MCF 10A (cell line): ENCODE measurements at places on chromosomes 4 and X. TPM values are rescaled to one million over a fixed set of nuclear protein-coding genes. Genes with fewer than 3 reads are reported as not detected.
A peak's percentile ranks its signal among the peaks of the same experiment; 100 is the strongest.

- H3K36me3 ChIP-seq, result no peaks in the 10 kb centered on the region
- DNase-seq, result no peak
- no peaks in the 10 kb centered on the region for H3K27me3 ChIP-seq
- H3K4me3 ChIP-seq, result no peak overlapping the region
- H3K27ac ChIP-seq, result no peak overlapping the region
These were observed 130.7 kb downstream of the TSPAN5 start for GRCh38 chr4:98527534-98528269.

DNA sequence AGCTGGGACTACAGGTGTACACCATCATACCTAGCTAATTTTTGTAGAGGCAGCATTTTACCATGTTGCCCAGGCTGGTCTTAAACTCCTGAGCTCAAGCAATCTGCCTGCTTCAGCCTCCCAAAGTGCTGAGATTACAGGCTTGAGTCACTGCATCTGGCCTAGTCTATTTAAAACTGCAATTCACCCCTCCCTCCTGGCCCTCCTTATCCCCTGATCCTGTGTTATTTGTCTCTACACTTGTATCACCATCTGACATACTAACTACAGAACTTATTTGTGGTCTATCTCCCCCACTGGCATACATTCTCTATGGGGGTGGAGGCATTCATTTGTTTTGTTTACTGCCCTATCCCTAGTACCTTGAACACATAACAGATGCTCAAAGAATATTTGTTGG, 23.7 kb downstream of the CC2D2A start:
- no peaks in the 10 kb centered on the region for H3K27me3 ChIP-seq
- no peak overlapping the region for H3K4me3 ChIP-seq
- no peak for DNase-seq
- no peaks in the 10 kb centered on the region for H3K36me3 ChIP-seq
- no peak overlapping the region for H3K27ac ChIP-seq

GRCh38 chr4:1449475-1449832, 43.2 kb upstream of the NKX1-1 start:
- H3K36me3 ChIP-seq, result no peaks in the 10 kb centered on the region
- DNase-seq, result no peak
- H3K4me3 ChIP-seq, result no peak overlapping the region
- H3K27ac ChIP-seq, result no peak overlapping the region
- H3K27me3 ChIP-seq, result peaks cover 34% of the 10 kb centered on the region

DNA sequence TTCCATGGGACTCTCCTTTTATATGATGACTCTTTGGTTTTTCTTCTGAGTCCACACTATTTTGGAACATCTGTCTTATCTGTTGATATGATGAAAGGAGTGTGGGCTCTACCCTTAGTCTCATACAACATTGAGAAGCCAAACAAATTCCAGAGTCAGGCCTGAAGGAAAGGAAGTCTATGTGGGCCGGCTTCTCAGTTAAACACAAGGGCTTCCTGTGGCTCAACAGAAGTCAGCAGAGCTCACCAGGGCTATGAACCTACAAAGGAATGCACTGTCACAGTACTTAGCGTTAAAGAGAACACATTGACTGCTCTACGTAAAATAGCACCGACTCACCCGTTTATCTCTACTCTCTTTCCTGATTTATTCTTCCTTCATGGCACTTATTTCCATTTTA, 641.0 kb upstream of the FRG1 start:
- no peak overlapping the region for H3K4me3 ChIP-seq
- peaks cover 28% of the 10 kb centered on the region for H3K4me1 ChIP-seq
- no peak for DNase-seq
- no peak overlapping the region for H3K27ac ChIP-seq

- H3K27ac ChIP-seq, result no peak overlapping the region
- peak; percentile 91 for DNase-seq
- peaks cover 6% of the 10 kb centered on the region for H3K4me1 ChIP-seq
- H3K36me3 ChIP-seq, result no peaks in the 10 kb centered on the region
- H3K27me3 ChIP-seq, result peaks cover 20% of the 10 kb centered on the region
These were observed 11.7 kb upstream of the STATH start for GRCh38 chr4:69984030-69984443.

DNA sequence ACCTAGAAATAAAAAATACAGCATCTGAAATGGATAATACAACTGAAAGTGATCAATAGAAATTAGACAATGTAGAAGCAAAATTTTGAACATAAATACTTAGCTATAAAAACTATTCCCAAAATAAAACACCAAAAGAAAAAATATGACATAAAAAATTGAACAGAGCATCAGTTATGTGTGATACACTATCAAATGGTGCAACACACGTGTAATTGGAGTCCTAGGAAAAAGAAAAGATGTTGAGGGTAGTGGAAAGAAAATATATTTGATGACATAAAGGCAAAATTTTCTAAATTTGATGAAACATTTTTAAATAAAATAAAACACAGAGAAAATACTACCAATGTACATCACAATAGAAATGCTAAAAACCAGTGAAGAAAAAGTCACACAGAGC, 63.1 kb downstream of the NPY2R start:
- H3K27ac ChIP-seq, result no peak overlapping the region
- H3K4me1 ChIP-seq, result no peaks in the 10 kb centered on the region
- peaks cover 6% of the 10 kb centered on the region for H3K36me3 ChIP-seq
- peak; percentile 23 for DNase-seq
- no peaks in the 10 kb centered on the region for H3K27me3 ChIP-seq

DNA sequence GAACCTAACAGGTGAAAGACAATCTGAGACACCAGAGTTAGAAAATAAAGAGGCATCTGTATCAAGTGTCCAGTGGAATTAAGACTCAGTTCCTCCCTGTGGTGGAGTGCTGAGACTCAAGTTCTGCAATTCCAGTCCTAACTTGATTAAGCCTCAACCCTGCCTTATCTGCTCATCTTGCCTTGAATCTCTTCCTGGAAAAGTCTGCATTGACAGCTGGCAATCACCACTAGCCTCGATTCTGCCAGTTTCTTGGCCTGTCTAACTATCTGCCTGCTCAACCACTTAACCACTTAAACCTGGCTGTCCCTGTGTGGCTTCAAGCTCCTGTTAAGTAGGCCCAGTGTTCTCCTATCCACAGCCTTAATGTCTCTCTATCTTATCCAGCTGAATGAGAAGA, 22.4 kb upstream of the NEIL3 start:
- no peaks in the 10 kb centered on the region for H3K4me1 ChIP-seq
- no peaks in the 10 kb centered on the region for H3K36me3 ChIP-seq
- H3K27me3 ChIP-seq, result no peaks in the 10 kb centered on the region
- H3K27ac ChIP-seq, result no peak overlapping the region

DNA sequence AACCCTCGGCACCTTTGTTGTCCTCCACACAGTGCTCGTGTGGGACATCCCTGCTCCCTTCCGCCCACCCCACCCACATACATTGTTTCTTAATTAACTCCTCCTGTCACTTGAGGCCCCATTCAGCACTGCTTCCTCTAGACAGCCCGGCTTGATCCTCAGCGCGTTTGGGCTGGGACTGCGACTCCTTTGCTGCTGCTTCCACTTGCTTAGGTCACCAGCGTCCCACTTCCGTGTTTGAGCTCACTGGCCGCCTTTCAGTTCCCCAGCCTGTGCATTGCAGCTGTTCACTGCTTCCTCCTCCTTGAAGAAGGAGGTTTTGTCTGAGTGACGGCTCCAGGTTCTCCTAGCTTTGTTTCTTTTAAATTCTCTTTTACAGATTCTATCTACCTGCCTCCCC, 16.1 kb downstream of the RNF4 start:
- peaks cover 43% of the 10 kb centered on the region for H3K4me1 ChIP-seq
- DNase-seq, result no peak
- H3K4me3 ChIP-seq, result no peak overlapping the region
- H3K27ac ChIP-seq, result peak overlapping the region; percentile 22
- peaks cover 10% of the 10 kb centered on the region for H3K36me3 ChIP-seq

GRCh38 chr4:82890528-82890900, 439 bp downstream of the SEC31A start:
- H3K36me3 ChIP-seq, result peaks cover 60% of the 10 kb centered on the region
- peak overlapping the region; percentile 98 for H3K27ac ChIP-seq
- H3K4me3 ChIP-seq, result peak overlapping the region; percentile 86
- no peaks in the 10 kb centered on the region for H3K27me3 ChIP-seq
- no peak for DNase-seq

- no peaks in the 10 kb centered on the region for H3K36me3 ChIP-seq
- no peaks in the 10 kb centered on the region for H3K27me3 ChIP-seq
- H3K4me1 ChIP-seq, result no peaks in the 10 kb centered on the region
- H3K27ac ChIP-seq, result no peak overlapping the region
- no peak overlapping the region for H3K4me3 ChIP-seq
- no peak for DNase-seq
These were observed 984.4 kb upstream of the PABPC4L start for GRCh38 chr4:135186002-135186401.

DNA sequence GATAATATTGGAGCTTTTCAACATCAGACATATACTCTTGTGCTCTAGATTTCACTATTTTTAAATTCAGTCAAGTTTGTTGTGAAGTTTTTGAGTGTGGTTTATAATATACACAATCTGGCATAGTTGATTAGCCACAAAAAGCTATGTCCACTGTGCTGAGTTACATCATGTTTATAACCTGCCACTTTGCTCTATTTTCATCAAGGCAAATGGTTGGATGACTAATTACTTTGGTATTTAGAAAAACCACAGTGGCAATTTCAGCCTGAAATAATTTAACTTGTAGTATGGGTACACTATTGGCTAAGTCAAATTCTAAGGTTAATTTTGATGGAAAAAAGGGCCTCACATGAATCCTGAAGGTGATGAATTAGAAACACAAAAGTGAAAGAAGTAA, 262.6 kb downstream of the C4orf33 start:
- peaks cover 12% of the 10 kb centered on the region for H3K4me1 ChIP-seq
- DNase-seq, result peak; percentile 80
- no peak overlapping the region for H3K4me3 ChIP-seq

GRCh38 chrX:139554991-139555675, 24.6 kb downstream of the F9 start:
- DNase-seq, result no peak
- no peak overlapping the region for H3K4me3 ChIP-seq
- H3K36me3 ChIP-seq, result no peaks in the 10 kb centered on the region

- no peaks in the 10 kb centered on the region for H3K36me3 ChIP-seq
- no peak for DNase-seq
- peaks cover 7% of the 10 kb centered on the region for H3K4me1 ChIP-seq
- H3K27ac ChIP-seq, result no peak overlapping the region
- no peaks in the 10 kb centered on the region for H3K27me3 ChIP-seq
These were observed 541.4 kb downstream of the TRIML1 start for GRCh38 chr4:188680667-188681063.

- DNase-seq, result no peak
- H3K27me3 ChIP-seq, result no peaks in the 10 kb centered on the region
- no peak overlapping the region for H3K27ac ChIP-seq
- H3K4me1 ChIP-seq, result peaks cover 48% of the 10 kb centered on the region
- no peaks in the 10 kb centered on the region for H3K36me3 ChIP-seq
These were observed 20.4 kb downstream of the USP46 start for GRCh38 chr4:52638717-52639116.

DNA sequence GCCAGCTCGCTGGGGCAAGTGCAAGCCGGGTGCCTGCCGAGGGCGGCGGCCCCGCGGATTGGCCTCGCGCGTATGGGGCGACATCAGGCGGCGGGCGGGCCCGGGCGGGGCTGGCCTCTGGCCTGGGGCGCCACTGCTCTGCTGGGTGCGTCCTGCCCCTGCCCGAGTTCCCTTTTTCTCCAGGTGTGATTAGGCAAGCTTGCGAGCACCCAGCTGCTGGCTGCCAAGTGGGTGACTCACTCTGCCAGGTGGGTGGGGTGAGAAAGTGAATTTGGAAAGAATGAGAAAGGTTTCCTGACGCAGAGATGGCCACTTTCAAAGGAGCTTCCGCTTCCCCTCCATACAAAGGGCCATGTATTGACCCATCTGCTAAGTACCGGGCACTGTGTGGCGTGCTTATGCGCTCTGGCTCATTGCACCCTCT, 32.5 kb downstream of the FGFBP1 start:
- H3K4me3 ChIP-seq, result peak overlapping the region; percentile 52
- H3K27ac ChIP-seq, result peak overlapping the region; percentile 33
- H3K4me1 ChIP-seq, result peaks cover 7% of the 10 kb centered on the region
- DNase-seq, result peak; percentile 99
- H3K36me3 ChIP-seq, result no peaks in the 10 kb centered on the region
- no peaks in the 10 kb centered on the region for H3K27me3 ChIP-seq

DNA sequence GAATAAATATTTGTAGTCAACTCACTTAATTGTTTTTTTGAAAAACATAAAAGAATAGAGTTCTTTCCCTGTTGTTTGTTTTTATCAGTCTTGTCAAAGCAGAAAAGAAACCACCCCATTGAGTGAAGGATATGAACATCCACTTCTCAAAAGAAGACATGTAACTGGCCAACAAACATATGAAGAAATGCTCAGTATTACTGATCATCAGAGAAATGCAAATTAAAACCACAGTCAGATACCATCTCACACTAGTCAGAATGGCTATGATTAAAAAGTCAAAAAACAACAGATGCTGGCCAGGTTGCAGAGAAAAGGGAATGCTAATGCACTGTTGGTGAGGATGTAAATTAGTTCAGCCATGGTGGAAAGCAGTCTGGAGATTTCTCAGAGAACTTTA, 326.1 kb upstream of the EMCN start:
- H3K4me3 ChIP-seq, result no peak overlapping the region
- DNase-seq, result no peak
- no peaks in the 10 kb centered on the region for H3K36me3 ChIP-seq
- H3K4me1 ChIP-seq, result no peaks in the 10 kb centered on the region
- no peak overlapping the region for H3K27ac ChIP-seq
- no peaks in the 10 kb centered on the region for H3K27me3 ChIP-seq

DNA sequence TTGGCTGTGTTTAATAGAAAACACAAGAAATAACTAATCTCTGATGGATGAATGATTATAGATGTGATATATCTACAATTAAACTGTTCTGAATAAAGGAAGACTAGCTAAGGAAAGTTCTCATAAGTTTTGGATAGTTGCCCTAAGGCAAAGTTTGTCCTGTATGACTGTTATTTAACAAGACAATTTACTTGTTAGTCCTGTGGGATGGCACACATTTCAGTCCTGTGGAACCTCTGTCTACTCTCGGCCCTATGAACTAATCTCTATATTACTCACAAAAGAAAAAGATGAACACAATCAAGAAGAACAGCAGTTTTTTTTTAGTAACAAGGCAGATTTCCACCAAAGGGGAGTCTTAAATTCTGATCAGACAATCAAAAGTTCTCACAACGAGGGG, 314.6 kb downstream of the CCSER1 start:
- no peak overlapping the region for H3K4me3 ChIP-seq
- H3K4me1 ChIP-seq, result peaks cover 15% of the 10 kb centered on the region
- no peaks in the 10 kb centered on the region for H3K27me3 ChIP-seq

- peaks cover 4% of the 10 kb centered on the region for H3K4me1 ChIP-seq
- DNase-seq, result no peak
- no peaks in the 10 kb centered on the region for H3K36me3 ChIP-seq
- H3K27me3 ChIP-seq, result peaks cover 75% of the 10 kb centered on the region
- no peak overlapping the region for H3K27ac ChIP-seq
- no peak overlapping the region for H3K4me3 ChIP-seq
These were observed 216.7 kb upstream of the GALNT7 start for GRCh38 chr4:172951679-172952451.

CACNA1F gene
- not detected in 2 replicates for total RNA-seq

ATP2B3 gene
- not detected in 2 replicates for total RNA-seq

PDE5A gene
- total RNA-seq, result 0.71 and 0.89 TPM in 2 replicates

TXK gene
- not detected in 2 replicates for total RNA-seq

SSX2B gene
- total RNA-seq, result not detected in 2 replicates

RPL34 gene
- 1,508 and 1,646 TPM in 2 replicates for total RNA-seq

FGD1 gene
- 13.9 and 15.6 TPM in 2 replicates for total RNA-seq

NSUN7 gene
- total RNA-seq, result not detected in 2 replicates
